Left lung (tissue), 14 donors: ENCODE measurements at places on chromosomes 12 and 14. TPM values are rescaled to one million over a fixed set of nuclear protein-coding genes. Genes with fewer than 3 reads are reported as not detected.

Gene CLEC2A
- polyA plus RNA-seq: not detected

GRCh38 chr12:77362509-77363210 is 297.3 kb upstream of the E2F7 start:
- DNase-seq: no peak

- no peak for DNase-seq
Measured at GRCh38 chr12:1680804-1681492, 9.9 kb upstream of the ADIPOR2 start.

Gene WSCD2
- polyA plus RNA-seq: 0.37 TPM

DNA sequence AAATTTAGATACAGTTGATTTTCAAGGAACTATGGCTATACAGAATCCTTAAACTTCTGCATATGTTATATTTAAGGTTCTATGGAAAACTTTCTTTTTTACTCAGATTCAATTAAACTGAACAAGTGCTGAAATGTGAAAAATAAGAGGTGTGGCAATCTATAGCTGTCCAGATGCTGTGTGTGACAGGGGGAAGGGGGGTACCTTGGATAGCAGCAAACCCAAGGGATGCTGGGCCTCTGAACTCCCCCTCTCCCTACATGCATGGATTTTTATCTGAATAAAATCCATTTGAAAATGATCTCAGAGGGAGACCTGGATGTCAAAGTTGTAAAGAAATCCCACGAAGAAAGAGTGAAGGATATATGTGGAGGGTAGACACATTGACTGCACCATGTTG is 82.8 kb upstream of the CCDC198 start:
- no peak for DNase-seq

DNA sequence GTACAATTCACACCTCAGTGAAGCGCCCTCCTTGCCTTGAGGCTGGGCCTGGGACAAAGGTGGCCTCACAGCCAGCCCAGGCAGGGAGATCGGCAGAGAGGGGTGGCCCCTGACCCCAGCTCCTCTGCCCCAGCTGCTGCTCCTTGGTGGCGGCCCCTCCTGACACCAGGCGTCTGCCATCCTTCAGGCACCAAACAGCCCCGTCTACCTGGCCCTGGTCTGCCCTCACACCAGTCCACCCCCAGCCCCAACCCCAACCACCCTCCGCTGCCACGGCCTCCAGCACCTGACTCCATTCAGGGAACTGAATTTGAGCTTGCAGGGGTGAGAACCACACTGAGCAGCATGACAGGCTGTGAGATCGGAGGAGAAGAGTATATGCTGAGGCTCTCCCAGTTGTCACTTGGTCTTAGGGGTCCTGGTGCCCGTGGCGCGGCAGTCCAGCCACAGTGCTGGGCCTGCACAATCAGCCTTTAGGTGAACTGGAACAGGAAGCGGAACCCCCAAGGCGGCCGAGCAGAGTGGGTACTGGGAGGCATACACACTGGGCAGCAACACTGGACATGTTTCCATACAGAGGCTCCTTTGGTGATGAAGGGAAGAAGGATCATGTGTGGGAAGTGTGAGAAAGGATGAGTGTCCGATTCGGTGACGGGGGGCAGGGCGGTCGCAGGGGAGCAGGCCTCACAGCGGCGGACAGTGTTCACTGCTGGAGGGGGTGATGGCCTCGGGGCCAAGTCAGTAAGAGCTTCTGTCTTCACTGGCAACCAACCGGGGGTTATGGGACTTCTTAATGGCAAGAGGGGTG is 18.7 kb downstream of the ZFYVE21 start:
- DNase-seq: no peak

Gene CKAP4
- 96.0 TPM for polyA plus RNA-seq

DNA sequence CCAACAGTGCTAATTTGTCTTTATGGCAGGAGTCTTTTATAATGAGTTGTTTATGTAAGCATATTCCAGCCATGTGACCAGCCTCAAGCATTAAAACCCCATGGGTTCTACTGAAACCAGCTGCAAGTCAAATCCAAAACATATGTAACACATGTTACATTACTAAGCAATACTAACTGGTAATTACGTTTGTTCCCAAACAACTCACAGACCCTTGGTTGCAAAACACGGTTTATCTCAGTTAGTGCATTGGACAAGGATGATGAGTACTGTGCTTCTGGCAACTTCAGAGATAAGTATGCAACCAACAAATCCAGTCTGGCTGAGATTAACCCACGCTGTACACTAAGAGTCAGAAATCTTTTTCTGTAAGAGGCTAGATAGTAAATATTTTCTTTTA is 110.1 kb upstream of the FAR2 start:
- DNase-seq: peak; percentile 49

DNA sequence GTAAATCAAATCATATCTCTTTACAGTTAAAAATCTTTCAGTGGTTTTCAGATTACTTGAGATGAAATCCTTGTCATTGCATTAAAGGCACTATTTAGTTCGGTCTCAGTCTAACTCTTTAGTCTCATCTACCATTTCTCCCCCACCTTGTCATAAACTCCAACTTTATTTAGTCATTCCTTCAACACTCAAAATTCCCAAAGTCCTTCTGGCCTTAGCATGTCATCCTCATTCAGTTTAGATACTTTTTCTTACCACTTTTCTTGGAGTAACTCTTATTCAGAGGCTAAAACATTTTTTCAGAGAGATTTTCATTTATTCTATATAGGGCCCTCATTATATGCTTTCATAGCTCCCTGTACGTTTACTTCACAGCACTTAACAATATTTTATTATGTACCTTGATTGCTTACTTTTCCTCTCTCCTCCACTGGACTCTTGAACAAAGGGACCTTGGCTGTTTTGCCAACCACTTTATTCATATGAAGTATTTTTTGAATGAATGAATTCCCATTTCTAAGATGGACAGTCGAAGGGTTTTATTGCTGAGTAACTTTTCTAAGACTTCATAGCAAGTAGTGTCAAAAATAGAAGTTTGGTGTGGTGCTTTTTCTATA is 12.8 kb downstream of the USP15 start:
- no peak for DNase-seq

Gene TSHR
- polyA plus RNA-seq: 0.39 TPM

Gene FAR2
- 7.5 TPM for polyA plus RNA-seq
